CD4-positive, alpha-beta T cell treated with Interleukin-17A for 1 hour (primary cell): ENCODE measurements at places on chromosomes 7 and 10.

DNA sequence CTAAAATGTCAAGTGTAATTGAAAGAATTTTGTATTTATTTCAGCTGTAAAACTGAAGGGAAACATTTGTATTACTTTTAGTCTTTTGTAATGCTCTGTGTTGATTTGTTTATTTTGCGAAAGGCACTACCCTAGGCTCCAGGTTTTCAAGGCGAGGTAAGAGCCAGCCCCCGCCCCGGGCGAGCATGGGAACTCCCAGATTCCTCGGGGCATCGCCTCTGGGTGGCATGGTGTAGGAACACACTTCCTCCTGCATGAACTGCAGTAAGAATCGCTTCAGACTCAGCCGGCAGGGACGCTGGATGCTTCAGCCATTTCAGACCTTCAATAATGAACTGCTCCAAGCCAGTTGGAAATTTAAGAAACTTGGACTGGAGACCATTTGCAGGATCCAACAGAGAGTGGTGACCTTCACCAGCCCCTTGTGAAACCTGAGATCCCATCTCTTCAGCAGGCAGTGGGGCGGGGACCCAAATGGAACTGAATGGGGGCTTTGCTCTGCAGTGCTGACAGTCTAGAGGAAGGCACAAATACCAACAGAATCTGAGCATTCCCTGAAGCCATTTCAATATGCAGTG is 544.3 kb upstream of the MGMT start:
- no peak for DNase-seq

- DNase-seq: no peak
Measured at GRCh38 chr10:89242840-89243568, 8.6 kb downstream of the LIPA start.

GRCh38 chr10:111137587-111137986 is 60.8 kb downstream of the ADRA2A start:
- DNase-seq: no peak

- no peak for DNase-seq
Measured at GRCh38 chr10:667096-667495, 22.4 kb downstream of the DIP2C start.

DNA sequence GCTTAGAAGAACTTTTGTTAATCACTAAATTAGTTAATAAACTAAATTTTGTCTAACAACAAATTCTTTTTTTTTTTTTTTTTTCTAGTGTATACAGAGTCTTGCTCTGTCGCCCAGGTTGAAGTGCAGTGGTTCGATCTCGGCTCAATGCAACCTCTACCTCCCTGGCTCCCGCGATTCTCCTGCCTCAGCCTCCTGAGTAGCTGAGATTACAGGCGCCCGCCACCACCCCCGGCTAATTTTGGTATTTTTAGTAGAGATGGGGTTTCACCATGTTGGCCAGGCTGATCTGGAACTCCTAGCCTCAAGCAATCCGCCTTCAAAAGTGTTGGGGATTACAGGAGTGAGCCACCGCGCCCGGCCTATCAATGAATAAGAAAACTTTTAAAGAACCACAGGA is 1.1 kb upstream of the IQUB start:
- no peak for DNase-seq

DNA sequence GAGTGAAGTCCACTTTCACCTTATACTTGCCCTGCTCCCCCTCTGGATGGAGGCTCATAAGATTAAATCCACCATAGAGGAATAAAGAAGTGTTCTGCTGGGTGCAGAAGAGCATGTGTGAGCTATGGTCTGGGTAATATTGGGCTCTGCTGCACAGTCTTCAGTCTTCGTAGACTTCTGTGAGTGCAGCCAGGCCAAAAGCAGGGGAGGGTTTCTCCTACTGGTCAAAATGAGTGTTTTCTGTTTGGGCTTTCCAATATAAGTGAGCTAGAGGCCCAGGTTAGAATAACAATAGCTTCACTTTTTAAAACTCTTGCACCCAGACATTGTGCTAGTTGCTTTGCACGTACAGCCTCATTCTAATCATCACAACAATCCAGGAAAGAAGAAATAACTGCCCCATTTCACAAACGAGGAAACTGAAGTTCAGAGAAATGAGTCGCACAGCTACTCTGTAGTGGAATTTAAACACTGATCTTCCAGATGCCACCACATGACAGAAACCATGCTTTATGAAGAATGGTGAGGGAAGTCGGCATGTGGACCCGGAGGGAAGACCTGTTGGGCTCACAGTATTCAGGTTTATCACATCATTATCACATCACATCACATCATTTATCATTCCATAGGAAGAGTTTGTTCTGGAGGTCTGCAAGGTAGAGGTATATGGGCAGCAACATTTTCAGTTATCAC is 23.8 kb upstream of the MSMB start:
- no peak for DNase-seq

DNA sequence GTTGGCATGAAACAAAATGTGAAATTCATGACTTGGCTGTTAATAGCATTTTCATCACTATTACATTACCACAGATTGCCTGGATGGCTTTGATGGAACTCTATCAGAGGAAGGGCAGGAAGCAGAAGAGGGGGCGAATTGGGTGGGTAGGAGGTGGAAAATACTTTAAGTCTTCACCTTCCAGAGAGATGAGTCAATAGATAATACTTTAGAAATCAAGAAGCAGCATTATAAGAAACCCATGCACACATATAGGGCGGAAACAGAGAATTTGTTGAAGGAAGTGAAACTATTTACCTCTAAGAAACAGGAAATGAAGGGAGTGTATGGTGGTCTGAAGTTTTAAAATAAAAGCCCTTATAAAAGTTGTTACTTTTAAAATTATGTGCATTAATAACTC is 152.1 kb upstream of the TARP start:
- DNase-seq: peak; percentile 19

GRCh38 chr10:43115881-43116595 is 22.2 kb upstream of the CSGALNACT2 start:
- DNase-seq: no peak

DNA sequence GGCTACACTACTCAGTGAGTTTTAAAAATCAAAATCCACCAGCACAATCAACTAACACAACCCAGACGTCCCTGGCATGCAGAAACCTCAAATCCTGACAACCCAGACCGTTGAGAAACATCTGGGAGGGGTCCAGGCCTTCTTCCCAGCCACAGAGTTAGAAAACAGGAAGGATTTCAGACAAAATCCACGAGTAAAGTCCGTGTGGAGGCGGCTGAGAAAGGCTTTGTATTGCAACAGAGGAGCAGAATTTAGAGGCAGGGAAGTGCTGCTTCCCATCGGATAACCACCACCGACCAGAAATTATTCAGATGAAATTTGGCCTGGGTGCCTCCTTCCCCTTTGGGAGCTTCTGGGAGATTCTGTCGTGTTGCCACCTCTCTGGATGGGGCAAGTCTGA is 61.5 kb downstream of the TNS3 start:
- DNase-seq: no peak

- DNase-seq: no peak
Measured at GRCh38 chr7:6542368-6542767, 8.9 kb downstream of the GRID2IP start.

DNA sequence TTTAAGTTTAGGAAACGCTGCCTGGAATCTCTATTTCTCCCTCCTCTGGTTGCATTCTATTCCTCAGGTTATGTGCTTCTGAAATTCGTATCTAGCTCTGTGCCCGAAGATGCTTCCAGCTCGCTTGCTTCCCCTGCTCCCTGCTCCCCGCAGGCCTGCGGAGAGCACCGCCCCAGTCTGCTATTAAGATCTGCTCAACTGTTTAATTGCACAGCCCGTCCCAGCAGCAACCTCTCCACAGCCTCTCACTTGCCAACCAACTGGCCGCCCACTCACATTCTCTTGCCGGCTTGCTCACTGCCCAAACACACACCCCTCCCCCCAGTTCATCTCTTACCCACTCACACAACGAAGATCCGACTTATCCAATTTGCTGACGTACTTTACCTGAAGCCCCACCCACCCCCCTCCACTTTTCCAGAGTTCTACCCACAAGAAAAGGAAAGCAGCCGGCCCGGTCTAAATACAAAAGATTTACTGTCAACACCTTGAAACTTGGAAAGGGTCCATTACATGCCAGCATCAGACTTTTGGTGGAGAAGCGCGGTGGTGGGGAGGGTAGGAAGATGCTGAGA is 167.3 kb upstream of the KLF14 start:
- no peak for DNase-seq

DNA sequence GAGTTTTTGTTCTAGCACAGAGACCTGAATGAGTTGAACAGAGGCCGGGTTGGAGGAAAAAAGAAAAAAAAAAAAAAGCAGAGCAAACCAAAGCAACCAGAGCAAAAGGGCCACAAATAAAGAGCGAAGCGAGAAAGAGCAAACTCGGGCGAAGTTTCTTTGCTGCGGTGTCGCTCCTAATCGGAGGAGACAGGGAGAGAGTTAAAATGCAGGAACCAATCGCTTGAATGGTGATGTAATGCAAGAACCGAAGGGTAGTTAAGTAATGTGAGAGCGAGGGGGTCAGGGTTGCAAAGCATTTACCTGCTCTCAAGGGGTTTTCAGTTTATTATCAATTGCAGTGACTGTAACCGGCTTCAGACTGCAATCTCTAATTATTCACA is 271.7 kb downstream of the TRIL start:
- no peak for DNase-seq

DNA sequence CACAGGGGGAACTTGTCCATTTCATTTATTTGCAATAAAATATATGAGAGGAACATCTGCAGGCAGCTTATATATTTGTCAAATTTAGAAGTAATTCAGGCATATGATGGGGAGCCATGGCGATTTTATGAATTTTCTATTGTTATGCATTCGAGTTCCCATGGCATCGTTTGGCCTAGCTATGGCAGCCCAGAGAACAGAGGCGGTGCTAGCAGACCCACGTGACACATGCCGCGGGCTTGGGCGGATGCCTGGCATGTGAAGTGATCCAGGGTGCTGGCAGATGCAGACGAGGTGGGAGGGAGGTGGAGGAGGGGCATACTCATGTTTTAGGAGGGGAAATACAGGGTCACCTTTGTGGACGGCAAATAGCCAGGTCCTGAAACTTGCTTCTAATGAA is 560.0 kb upstream of the GALNT17 start:
- DNase-seq: no peak

DNA sequence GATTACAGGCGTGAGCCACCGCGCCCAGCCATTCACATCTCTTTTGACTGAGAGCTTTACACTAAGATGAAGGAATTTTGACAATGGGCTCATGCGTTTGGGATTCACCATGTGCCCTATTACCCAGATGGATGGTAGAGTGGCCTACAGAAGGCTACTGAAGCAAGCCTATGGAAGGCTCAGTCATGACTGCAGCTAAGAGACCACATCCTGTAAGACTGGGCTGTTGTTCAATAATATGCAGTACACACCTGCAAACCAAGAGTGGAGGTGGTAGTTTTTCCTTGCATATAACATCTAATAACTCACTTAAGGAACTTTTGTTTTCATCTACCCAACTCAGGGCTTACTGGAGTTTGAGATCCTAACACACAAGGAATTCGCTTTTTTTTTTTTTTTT is 6.1 kb upstream of the WIPI2 start:
- no peak for DNase-seq

- no peak for DNase-seq
Measured at GRCh38 chr10:11482306-11482705, 129.1 kb downstream of the USP6NL start.

DNA sequence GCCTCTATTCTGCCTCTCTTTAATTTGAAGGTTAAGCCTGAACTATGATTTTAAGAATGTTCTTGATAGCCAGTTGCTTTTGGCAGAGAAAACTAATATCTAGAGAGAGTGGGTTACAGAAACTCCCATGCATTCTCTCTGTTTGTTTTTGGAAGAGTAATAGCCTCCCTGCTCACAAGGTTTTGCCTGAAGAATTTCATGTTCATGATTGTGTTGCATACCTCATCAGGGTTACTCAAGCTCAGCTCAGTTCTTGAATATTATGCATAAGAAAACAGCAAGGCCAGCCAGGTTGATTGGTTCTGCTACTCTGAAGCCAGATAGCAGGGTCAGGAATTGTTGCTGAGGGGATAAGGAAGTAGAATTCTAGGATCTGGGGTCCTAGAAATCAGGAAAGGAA is 137.4 kb downstream of the MDFIC start:
- DNase-seq: no peak
